ENCODE measurements at places on chromosomes 1 and 21. TPM values are rescaled to one million over a fixed set of nuclear protein-coding genes. Genes with fewer than 3 reads are reported as not detected.

The PDC gene
- not detected for total RNA-seq

DNA sequence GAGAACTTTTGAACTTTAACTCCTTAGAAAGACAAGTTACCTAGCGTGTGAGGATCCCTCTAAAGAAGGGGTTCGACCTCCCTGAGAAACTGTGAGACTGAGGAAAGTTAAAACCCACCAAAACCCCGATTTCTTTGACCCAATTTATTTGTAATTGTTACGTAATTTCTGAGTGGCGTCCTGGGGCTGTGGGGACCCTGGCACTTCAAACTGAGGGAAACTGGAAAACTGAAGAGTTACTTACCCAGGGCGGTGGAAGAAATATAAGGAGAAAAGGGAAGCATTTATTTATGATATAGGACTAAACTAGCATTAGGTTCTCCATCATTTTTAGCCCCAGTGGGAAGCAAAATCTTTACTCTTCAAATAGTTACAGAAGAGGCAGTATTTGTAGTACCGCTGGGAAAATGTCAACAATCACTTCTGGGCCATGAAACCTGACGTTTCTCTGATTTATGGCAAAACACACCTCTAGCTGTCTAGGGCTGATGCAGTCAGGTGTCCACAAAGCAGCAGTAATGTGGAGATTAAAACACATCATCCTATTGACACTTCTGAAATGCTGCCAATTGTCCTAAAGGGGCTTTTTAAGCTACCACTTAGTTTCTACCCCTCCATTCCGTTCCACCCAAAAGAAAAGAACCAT, 430 bp downstream of the S100B start:
- DNase-seq = no peak

DNA sequence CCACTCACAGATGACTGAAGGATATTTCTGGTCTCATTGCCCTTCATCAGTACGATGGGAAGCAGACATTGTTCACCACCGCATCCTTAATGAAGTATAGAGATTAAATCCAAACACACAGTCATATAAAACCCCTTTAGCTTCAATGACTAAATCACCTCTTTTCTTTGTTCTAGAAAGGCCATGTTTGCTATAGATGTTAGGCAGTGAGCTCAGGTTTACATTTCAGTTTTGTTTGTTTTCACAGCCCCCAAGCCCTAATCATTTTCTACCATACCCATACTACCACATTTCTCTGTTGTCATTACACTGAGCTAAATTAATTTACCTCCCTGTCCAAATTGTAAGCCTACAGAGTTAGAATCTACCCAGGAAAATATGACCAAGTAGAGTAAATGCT, 385.1 kb downstream of the NTNG1 start:
- DNase-seq = no peak

GRCh38 chr1:163896001-163896400, 574.2 kb downstream of the NUF2 start:
- DNase-seq = no peak

- DNase-seq = peak; percentile 67
These were observed 88.9 kb downstream of the PIK3R3 start for GRCh38 chr1:46043458-46044017.

The RAB3B gene
- total RNA-seq = 30.6 TPM

DNA sequence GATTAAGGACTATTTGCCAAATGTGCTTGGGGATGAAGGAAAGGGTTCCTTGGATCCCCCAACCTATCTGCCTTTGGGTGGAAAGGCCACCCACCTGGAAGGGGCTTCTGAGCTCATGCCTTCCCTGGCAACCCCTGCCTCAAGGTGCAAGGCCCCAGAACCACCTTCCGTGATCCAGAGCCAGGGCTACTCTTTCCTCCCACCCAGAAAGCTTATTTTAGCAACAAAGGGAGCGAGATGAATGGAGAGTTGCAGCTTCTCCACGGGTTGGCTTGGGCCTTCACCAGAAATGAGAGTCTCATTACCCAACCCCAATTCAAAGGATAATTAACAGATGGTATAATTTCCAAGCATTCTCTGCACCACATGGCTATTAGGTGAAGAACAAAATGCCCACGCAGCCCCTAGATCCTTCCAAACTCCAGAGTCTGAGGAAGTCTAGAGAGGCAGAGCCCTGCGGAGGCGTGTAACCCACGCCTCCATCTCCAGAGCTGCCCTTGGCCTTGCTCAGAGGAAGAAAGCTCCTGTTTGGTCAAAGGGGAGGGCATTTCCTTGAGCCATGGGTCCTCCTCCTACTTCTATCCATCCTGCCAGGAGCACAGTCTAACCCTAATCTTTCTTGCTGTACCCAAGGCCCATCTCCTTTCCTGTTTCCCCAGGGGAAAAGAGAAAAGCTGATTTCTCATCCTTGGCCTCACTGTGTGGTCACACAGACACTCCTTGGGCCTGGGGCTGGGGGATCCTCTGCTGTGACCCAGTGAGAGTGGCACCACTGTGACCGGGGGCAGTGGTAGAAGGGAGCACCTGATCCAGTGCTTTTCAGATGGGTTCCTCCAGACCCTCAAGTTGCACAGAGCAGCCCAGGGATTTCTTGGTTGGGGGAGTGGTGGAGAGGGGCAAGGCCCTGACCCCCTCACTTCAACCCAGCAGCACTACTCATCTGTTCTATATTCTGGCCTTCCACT, 1.7 kb upstream of the CELSR2 start:
- no peak for DNase-seq

The FMN2 gene
- 0.61 TPM for total RNA-seq

GRCh38 chr1:182207300-182207699, 145.8 kb upstream of the ZNF648 start:
- DNase-seq = no peak

The KRTAP10-6 gene
- not detected for total RNA-seq

The E2F2 gene
- 5.1 TPM for total RNA-seq

The EIF4G3 gene
- 65.5 TPM for total RNA-seq

- no peak for DNase-seq
These were observed 8.4 kb downstream of the RGS2 start for GRCh38 chr1:192817246-192817645.

DNA sequence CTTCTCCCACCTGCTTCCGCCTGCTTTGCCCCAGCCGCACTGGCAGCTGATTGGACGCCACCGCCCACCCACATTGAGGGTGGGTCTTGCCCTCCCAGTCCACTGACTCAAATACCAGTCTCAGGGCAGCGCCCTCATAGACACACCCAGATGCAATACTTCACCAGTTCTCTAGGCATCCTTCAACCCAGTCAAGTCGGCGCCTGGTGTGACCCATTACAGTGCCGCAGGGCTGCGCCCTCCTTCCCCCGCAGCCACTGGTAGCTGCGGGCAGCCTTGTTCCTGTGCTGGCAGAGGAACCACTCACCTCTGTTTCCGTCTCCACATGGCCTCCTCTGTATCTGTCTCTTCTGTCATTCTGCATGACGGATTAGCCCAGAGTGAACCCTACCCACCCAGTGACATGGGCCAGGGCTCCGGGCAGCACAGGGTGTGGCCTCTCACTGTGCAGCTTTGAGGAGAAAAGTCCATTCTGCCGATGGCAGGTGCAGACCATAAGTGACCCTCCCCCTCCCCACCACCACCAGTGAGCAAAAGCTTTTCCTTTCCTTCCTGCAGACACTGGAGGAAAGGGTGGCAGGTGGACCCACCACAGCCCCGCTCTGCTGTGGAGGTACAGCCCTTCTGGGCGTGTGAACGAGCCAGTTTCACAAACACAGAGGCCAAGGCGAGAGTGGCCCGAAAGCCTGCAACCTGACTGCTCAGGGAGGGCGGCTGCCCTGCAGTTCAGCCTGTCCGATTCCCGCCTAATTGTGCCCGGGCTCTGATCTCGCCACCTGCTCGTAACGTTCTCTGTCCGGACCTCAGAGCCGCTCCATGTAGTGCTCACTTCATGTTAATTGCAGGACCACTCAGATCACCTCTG, 57.1 kb downstream of the FAAP20 start:
- no peak for DNase-seq

The SPRR3 gene
- not detected for total RNA-seq

DNA sequence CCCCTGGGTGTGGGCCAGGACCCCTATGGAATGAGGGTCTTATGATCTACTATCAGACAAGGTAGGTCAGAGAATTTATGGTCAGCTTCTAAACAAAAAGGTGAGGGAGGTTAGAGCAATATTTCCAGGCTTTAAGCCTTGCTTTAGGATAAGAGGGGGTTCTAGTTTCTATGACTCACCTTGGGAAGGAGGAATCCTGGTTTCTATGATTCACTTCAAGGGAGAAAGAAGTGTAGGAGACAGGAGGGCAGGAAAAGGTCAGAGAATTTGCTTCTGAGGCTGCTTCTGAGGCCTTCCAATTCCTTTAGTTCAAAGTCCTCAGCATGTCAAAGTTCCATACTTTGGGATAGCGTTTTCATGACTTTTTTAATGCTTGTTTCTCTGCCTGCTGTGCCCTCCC, 35.2 kb downstream of the RGL1 start:
- no peak for DNase-seq

DNA sequence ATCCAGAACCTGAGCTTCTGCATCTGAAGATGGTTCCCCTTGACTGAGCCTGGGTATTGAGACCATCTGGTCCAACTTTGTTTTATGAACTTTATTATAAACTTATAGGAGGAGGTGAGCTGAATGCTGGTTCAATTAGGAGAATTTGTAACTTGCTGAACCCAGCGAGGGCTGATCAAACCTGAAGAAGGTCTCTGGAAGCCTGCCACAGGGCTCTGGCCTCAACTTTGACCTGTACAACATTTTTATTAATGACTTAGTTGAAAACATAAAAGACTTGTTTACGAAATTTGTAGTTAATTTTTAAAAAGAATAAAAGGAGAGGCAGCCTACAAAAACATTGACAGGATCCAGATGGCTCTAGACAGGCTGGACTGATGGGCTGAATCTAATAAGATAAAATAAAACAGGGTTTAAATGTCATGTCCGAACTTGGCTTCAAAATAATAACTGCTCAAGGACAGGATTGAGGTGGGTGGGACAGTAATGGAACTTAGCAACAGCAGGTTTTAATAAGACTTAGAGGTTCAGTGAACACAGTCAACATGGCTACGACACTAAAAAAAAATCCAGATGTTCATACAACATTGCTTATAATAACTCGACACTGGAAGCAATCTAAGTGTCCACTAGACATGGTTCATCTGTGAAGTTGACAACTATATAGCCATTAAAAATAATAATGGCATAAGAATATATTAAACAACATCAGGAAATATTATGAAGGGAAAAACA, 53.4 kb upstream of the GJB5 start:
- no peak for DNase-seq

DNA sequence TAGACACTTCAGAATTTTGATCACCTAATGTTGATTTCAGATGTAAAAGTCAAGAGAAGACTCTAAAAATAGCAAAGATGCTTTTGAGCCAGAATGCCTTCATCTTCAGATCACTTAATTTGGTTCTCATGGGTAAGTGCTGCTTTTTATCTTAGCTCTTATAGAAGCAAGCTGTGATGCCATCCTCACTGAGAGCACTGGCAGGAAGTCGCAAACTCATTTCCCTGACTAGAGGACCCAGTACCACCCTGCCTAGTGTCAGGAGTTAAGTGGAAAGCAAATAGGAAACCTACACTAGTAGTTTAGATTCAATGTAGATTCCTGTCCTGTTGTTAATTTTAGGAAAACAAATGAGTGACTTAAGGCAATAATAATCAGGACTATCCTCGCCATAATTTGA, 12.1 kb downstream of the IFNAR2 start:
- DNase-seq = no peak

DNA sequence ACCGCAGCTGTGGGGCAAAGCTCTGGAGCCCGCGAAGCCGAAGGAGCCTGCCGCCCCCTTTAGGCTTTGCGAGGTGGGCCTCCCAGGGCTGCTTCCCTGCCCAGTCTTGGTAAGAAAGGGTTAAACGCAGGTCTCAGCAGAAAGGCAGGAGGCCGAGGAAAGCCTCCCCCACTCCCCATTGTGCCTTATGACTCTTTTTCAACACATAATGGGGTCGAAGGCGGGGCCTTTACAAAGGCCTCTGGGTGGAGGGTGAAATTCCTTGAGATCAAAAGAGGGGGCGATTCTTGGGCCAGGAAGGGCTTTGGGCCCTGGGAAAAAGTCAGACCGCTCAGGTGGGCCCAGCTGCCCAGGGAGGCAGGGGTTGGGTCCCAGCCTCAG, 880 bp downstream of the ALPL start:
- peak; percentile 84 for DNase-seq

The SAMD13 gene
- total RNA-seq = 0.61 TPM

The C1orf105 gene
- not detected for total RNA-seq

GRCh38 chr21:41966872-41967621, 13.2 kb upstream of the C2CD2 start:
- no peak for DNase-seq

- no peak for DNase-seq
These were observed 61.6 kb downstream of the SMYD3 start for GRCh38 chr1:246445503-246445902.

The OR2T10 gene
- total RNA-seq = not detected

DNA sequence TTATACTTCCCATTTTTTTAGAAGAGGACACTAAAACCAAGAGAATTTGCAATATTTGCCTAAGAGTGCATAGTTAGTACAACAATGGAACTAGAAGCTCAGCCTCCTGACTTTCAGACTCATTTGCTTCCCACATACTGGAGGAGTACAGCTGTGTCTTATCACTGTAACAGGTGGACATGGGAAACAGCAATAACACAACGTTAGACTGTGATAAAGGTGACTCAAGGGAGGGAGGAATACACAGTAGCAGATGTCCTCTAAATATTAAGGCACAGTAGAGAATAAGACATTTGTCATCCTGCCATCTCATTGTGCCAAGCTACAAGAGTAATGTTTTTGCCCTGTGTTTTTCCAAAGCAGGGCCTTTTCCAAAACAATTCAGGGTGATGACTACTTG, 55.4 kb upstream of the JAK1 start:
- DNase-seq = no peak

The RHBDL2 gene
- total RNA-seq = not detected

DNA sequence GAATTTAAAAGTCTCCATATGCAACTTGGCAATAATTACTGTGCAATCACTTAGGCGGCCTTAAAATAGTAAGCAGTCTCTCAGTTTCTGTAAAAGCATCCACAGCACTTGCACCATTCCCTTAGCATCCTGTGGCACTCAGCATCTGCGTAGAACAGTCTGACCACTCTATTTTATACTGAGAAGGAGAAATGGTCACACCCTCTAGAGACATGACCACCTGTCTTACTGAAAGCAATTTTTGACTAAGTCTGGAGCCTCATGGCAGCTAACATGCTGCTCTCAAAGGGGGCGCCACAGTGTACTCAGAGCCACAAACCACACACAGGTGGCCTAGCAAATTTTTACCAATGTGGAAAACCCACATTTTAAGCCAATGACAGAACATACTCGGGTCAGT, 62.0 kb downstream of the KCNK1 start:
- DNase-seq = no peak

The KCNA2 gene
- 0.33 TPM for total RNA-seq

- no peak for DNase-seq
These were observed 17.3 kb downstream of the SLC9A1 start for GRCh38 chr1:27137544-27138075.

- no peak for DNase-seq
These were observed 9.5 kb upstream of the HPDL start for GRCh38 chr1:45317166-45317565.

The PHLDA3 gene
- total RNA-seq = 53.9 TPM

The CELA3B gene
- not detected for total RNA-seq

Data from H9 (cell line).